Karpas-422 (cell line): ENCODE measurements at places on chromosomes 1 and 21. TPM values are rescaled to one million over a fixed set of nuclear protein-coding genes. Genes with fewer than 3 reads are reported as not detected.

The AUNIP gene
- 7.2 and 11.6 TPM in 2 replicates for total RNA-seq

The CNR2 gene
- total RNA-seq: 16.4 and 18.9 TPM in 2 replicates

The TMIGD3 gene
- total RNA-seq: not detected in 2 replicates

GRCh38 chr1:40851643-40852042 lies 10.5 kb downstream of the CITED4 start:
- no peak for DNase-seq

GRCh38 chr1:192445839-192446489 lies 129.2 kb downstream of the RGS21 start:
- DNase-seq: peak; percentile 84

DNA sequence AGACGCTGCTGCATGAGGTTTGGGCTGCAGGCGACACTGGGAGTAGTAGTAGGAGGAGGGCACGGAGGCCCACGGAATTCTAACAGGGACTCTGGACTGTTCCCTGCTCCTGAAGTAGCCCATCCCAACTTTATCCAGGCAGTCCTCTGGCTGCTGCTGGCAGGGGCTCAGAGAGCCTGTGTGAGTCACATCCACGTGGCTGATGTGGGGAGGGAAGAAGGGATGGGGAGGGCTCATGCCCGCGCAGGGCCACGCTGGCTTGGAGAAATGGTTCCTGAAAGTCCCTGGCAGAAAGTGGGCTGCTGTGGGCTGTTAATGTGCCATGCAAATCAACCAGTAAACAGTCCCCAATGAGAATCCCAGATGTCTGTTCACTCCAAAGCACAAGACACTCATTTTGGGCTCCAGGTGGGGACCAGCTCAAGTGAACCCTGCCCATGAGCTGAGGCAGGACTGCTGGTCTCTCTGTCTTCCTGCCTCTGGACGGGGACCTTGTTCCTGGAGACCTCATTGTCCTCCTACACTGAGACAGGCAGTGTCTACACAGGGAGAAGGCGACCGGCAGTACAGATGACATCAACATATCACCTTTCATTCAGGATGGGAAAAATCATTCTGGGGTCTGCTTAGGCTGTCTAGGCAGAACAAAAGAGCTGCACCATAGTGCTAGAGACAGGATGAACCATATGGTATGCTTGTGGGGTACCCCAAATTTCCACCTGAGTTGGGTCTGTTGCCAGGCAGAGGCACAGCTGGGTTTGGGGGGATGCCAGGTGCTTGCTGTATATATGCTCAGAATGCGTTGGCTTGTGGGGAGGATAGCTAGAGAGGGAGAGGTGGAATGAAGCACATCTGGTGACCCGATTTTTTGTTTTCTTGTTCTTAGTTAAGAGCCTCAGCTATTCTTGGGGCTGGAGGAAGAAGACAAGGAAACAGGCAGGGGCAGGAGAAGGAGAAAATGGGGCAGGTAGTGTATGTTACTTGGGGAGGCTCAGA lies 57.9 kb upstream of the FMOD start:
- DNase-seq: peak; percentile 34

DNA sequence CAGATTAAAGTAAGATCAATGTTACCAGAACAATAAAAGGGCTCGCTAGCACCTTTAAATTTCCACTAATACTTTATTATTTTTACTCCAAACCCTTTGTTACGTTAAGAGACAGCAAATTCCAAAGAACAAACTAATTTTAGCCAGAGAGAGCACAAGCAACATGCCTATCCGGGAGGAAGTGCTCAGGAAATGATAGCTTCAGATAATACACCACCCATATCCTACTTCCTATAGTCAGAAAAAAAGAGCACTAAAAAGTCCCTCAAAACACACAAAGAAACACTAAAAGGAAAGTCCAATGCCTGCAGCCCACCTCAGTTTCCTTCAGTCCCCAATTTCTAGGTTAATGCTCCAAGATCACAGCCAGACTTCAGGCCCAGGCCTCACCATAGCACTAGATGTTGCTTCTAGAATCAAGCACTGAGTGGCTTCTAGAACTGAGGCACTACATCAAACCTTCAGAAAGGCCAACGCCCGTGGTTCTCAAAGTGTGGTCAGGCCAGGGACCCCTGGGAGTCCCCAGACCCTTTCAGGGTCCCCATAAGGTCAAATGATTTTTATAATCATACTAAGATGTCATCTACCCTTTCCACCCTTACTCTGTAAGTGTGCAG lies 142.6 kb downstream of the PSMG1 start:
- no peak for DNase-seq

DNA sequence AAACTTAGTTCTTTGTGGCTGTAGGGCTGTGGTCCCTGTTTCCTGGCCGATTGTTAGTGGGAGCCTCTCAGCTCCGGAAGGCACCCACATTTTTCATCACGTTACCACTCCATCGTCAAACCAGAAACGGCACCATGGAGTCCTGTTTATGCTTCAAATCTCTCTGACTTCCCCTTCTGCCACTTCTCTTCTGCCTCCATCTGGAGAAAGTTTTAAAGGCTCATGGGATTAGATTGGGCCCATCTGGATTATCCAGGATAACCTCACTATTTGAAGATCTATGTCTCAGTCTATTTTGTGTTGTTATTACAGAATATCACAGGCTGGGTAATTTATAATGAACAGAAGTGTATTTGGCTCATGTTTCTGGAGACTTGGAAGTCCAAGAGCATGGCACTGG lies 19.3 kb upstream of the IL22RA1 start:
- DNase-seq: no peak

The FGR gene
- total RNA-seq: 3.0 and 5.6 TPM in 2 replicates

DNA sequence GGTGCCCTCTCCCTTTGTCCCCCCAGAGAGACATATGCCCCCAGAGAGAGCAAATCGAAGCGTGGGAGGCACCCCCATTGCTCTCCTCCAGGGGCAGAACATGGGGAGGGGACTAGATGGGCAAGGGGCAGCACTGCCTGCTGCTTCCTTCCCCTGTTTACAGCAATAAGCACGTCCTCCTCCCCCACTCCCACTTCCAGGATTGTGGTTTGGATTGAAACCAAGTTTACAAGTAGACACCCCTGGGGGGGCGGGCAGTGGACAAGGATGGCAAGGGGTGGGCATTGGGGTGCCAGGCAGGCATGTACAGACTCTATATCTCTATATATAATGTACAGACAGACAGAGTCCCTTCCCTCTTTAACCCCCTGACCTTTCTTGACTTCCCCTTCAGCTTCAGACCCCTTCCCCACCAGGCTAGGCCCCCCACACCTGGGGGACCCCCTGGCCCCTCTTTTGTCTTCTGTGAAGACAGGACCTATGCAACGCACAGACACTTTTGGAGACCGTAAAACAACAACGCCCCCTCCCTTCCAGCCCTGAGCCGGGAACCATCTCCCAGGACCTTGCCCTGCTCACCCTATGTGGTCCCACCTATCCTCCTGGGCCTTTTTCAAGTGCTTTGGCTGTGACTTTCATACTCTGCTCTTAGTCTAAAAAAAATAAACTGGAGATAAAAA lies 8.4 kb downstream of the EFNA3 start:
- peak; percentile 37 for DNase-seq

The PER3 gene
- total RNA-seq: 0.51 and 3.5 TPM in 2 replicates

- no peak for DNase-seq
These were observed 577.2 kb upstream of the ZRANB2 start for GRCh38 chr1:71657891-71658679.

The KCND3 gene
- total RNA-seq: not detected in 2 replicates

DNA sequence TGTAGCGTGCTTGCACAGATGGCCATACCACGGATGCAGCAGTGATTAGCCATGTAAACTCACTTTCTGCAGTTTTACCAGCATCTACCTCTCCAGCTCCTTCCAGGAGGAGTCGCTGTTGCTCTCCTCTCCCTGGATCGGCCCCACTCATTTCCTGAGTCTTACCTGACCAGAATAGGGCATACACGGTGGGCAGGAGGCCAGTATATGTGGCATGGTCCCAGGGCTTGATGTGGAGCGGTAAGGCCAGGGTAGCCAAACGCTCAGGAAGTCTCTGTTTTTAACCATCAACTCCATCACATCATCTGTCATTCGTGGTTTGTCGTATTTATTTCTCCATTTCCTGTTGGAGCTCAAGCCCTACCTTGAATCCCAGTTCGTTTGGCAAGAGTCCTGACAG lies 163.4 kb upstream of the USP24 start:
- DNase-seq: peak; percentile 73

The C1orf115 gene
- total RNA-seq: 0.11 TPM in 1 of 2 replicates, not detected in the other
